ENCODE measurements at places on chromosomes 6 and 20.

GRCh38 chr20:13353261-13353945 is 132.3 kb downstream of the ISM1 start:
- DNase-seq: no peak

GRCh38 chr20:5297280-5298004 is 19.3 kb downstream of the PROKR2 start:
- DNase-seq: no peak

DNA sequence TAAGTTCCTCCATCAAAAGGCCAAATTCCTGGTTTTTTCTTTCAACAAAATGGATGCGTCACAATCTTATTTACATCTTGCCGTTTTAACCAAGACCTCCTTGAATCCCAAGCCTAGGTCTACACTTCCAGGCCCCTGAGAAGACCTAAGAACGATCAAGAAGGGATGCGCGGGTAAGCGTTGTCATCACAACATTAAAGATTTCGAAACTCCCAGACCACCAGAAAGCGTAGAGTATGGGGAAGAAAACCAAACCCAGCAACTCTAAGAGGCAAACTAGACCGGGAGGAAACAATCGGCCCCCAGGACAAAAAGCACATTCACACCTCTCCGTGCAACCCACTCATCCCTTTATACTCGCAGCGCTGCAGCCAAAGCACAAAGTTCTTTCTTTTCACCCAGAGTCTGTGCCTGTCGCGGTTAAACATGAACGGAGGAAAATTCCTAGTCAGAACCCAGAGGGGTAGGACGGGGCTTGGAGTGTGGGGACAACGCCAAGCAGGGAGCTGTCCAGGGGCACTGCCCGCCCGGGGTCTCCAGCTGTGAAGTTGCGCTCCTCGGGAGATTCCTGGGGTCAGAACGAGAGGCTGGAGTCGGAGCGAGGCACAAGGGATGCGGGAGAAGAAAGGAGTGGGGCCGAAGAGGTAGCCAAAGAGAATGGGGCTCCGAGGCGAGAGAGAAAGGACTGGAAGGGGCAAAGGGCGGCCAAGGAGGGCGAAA is 725 bp downstream of the OSER1 start:
- no peak for DNase-seq

GRCh38 chr20:62487561-62488354 is 12.0 kb upstream of the GATA5 start:
- DNase-seq: no peak

DNA sequence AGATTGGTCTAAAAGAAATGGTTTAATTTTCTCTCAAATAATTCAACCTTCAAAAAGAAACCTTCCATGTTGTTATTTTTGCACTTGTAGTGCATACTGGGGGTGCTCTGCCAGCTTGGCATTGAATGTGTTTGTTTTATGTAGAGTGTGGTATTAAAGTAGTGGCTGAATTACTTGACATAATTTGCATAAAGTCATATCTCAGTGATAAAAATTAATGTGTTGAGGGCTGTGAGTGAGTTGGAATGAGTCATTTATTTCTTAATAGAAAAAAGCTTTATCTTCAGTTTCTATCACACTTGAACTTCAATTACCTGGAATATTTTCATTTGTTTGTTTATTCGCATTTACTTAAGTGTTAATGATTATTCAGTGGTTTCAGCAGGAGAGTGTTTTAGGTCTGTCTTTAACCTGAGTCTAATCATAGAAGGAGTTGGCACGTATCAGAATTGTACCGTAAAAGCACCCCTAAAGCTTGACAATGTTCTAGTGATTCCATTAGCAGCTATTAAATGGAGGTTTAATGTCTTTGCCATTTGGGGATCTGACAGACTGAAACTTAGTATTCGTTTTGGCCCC is 801.2 kb upstream of the FLRT3 start:
- DNase-seq: no peak

DNA sequence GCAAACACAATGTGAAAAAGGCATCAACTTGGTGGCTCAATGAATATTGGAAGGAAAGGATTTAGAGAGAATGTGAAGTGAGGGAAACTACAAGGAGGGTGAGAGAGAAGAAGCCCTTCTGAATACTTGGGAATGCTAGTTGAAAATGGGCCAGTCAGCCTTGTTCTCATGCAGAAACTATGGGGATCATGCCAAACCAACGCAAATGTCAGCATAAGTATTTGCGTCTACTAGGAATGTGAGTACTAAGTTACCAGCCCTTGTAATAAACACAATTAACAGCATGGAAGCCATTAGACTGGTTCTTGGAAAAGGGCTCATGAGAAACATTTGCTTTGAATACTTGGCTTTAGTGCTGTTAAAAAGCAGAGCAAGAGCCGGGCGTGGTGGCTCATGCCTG is 54.9 kb upstream of the AIG1 start:
- no peak for DNase-seq

GRCh38 chr6:37700620-37700973 is 2.9 kb upstream of the MDGA1 start:
- no peak for DNase-seq

DNA sequence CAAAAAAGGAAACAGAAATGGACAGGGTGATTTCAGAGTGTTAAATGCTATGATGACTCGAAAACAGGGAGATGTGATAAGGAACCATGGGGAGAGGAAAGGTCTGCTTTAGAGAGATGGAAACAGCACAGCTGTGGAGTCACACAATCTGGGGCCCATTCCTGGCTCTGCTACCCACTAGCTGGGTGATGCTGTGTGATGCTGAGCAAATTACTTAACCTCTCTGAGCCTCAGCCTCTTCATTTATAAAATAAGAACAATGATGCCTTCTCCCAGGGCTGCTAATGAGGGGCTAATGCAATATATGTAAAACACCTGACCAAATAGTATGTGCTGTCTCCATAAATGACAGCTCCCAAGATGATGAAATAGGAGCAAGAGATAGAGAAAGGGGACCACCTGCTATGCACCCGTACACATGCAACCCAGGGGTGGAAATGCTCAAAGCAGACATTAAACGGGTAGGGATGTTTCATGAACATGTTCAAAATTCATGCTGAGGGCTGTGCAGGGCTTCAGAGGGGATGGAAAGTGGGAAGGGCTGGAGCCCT is 27.7 kb downstream of the MDGA1 start:
- no peak for DNase-seq

DNA sequence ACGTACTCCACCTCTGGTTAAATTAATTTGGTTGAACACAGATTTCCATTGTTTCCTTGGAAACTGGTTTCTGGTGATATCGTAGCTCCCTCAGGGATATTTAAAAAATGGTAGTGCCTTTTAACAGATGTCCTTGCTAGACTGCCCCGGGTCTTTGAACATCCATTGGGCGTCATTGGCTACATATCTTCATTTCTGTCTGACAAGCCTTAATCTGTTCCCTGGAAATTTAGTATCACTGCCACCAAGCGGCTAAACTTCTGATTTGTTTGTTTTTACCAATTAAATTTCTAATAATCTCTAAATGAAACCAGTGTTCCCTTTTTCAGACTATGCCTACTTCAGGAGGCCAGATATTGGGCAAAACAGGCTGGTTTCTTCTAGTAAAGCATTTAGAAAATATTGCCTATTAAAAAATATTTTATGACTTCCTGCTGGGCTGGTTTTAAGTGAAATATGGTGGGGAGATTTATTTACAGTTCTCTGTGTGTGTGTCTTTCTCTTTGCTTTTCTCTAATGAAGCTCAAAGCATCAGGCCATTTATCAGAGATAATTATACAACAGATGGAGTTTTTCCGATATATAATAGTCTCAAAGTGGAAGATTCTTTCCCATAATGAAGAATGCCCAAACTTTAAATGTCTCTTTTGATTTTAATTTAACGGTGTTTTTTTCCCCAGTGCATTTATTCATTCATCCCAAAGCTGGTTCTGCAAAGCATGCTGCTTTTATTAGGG is 249.5 kb downstream of the ZFAND3 start:
- no peak for DNase-seq

- DNase-seq: no peak
Measured at GRCh38 chr6:118996289-118996820, 61.4 kb upstream of the MCM9 start.

DNA sequence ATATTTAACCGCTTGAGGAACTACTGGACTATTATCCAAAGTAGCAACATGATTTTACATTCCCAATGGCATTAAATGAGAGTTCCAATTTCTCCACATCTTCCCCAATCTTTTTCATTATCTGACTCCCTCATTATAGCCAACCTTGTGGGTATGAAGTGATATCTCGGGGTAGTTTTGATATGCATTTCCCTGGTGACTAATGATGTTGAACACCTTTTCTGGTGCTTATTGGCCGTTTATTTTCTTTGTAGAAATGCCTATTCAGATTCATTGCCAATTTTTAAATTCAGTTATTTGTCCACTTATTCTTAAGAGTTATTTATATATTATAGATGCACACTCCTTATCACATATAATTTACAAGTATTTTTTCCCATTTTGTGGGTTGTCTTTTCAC is 129.0 kb downstream of the MMS22L start:
- no peak for DNase-seq

- no peak for DNase-seq
Measured at GRCh38 chr6:142457638-142458406, 156.0 kb downstream of the ADGRG6 start.

DNA sequence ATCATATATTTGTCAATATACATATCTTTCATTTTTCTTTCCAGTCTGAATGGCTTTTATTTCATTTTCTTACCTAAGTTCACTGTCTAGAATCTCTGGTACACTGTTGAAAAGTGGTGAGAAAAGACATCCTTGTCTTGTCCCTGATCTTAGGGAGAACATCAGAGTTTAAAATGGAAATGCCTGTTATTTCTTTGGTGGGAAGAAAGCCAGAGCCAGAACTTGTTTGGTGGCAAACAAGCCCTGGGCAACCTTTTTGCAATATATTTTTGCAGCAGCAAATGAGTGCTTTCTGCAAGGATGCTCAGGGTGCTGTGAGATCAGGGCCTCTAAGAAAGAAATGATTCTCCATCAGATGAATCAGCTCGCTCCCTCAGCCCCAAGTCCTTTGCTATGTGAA is 156.6 kb downstream of the RALGAPA2 start:
- no peak for DNase-seq

- DNase-seq: no peak
Measured at GRCh38 chr20:63381781-63382431, 20.8 kb upstream of the CHRNA4 start.

DNA sequence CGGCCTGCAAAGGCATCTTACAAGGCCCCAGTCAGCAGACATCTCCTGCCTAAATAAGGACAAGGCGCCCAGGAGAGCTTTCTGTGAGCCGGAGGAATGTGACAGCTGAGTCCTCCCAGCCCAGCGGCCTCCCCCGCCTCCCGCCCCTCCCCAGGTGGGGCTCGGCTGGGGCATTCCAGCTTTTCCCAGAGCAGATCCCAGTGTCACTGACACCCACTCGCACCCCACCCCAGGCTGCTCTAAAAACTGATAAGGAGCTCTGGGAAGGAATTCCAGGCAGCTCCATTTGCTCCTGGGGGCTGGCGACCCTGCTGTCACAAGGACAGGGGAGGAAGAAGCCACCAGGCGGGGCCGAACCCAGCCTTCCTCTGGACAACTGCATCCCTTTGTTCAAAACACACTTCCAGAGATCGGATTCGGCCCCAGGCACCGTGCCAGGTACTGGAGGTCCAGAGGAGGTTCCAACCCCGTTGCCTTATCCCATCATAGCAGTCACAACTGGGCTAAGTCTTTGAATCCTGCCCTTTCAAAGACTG is 49.7 kb downstream of the JPH2 start:
- no peak for DNase-seq

DNA sequence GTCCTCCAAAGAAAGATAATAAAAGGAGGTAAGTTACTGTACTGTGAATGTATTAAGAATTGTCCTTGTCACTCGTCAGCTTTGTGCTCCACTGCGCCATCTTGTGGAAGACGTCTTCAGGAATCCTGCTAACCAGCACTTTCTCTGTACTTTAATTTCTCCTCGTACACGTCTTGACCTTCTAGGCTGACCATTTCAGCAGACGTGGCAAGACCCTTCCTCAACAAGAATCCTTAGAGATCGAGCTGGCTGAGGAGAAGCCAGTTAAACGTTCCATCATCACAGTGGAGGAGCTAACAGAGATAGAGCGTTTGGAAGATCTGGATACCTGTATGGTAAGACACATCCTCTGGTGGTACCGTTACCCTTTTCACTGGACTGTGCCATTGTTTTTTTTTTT is 95.5 kb upstream of the SCGN start:
- peak; percentile 62 for DNase-seq

- no peak for DNase-seq
Measured at GRCh38 chr20:7579888-7580287, 360.4 kb downstream of the HAO1 start.

DNA sequence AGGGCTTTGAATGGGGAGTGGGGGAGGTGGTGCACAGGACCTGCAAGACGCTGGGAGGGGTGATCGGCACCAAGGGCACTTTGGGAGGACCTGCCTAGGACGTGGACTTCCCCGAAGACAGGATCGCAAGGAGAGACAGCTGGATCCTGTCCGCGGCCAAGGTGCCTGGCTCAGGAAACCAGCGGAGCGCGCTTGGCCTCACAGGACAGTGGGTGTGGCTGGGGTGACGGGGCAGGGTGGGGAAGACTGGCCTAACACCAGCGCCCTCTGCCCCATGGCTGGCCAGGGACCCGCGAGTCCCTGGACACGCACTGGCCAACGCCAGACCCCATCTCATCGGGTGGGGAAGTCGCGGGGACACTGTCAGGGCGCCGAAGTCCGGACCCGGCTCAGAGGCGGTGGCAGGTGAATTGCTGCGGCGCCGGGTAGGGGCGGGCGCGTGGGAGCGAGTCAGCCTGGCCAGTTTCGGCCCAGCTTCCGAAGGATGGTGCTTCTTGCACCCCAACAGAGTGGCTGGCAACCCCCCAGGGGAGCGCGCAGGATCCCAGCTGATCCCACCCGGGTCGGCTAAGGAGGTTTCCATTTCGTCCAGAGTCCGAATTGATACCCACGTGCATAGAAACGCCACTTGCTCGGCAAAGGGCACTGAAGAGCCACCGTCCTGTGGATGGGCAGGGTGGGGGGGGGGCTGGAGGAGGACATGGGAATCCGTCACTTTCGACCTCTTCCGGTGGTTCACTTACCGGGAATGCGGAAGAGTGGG is 785 bp upstream of the THBD start:
- no peak for DNase-seq

GRCh38 chr6:145670311-145670710 is 65.0 kb downstream of the EPM2A start:
- no peak for DNase-seq

DNA sequence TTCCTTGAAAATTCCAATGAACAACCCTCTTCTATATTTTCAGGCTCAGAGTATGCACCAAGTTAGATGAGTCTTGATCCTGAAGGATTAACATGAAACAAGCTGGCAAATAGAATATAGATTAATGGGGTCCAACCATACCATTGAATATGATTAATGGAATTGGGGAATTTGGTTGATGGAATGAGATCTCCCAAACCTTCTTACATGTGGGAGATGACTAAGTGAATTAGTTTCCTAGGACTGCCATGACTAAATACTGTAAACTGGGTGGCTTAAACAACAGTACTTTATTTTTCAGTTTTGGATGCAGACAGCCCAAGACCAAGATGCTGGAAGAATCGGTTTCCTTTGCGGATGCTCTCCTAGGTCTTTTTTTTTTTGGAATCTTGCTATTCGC is 347.0 kb downstream of the QKI start:
- DNase-seq: no peak

- no peak for DNase-seq
Measured at GRCh38 chr20:62015540-62016288, 50.0 kb downstream of the TAF4 start.

- DNase-seq: no peak
Measured at GRCh38 chr6:166957087-166957804, 896 bp upstream of the RNASET2 start.
